Right lobe of liver (tissue), 6 donors: ENCODE measurements at places on chromosomes 5 and 9.

DNA sequence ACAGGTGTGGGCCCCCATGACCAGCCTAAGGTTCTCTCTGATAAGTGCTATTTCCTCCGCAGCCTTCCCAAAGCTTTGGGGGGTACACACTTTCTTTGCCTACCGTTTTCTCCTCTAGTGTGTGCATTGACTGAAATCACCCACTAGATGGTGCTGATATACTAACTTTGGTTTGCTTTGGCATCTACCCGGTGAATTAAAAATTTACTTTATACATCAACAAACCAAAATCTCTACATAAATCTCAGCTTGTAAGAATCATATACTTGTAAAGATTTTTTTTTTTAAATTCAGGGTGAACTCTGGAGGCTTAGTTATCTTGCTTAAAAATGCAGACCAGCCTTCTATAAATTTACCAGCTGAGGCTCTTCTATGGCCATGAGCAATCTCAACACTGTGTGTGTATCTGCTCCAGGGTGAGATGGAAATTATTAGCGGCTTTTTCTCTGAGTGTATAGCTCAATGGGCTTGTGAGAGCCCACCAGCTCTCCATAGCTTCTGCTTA lies 475.7 kb upstream of the TNC start:
- no peak overlapping the region for H3K4me3 ChIP-seq
- no peaks in the 10 kb centered on the region for H3K27me3 ChIP-seq
- no peak for DNase-seq
- H3K36me3 ChIP-seq: no peaks in the 10 kb centered on the region
- H3K27ac ChIP-seq: no peak overlapping the region
- H3K4me1 ChIP-seq: no peaks in the 10 kb centered on the region

- H3K27me3 ChIP-seq: no peaks in the 10 kb centered on the region
- no peak for DNase-seq
- H3K27ac ChIP-seq: no peak overlapping the region
- no peaks in the 10 kb centered on the region for H3K36me3 ChIP-seq
Measured at GRCh38 chr9:16445141-16445920, 425.1 kb downstream of the BNC2 start.

DNA sequence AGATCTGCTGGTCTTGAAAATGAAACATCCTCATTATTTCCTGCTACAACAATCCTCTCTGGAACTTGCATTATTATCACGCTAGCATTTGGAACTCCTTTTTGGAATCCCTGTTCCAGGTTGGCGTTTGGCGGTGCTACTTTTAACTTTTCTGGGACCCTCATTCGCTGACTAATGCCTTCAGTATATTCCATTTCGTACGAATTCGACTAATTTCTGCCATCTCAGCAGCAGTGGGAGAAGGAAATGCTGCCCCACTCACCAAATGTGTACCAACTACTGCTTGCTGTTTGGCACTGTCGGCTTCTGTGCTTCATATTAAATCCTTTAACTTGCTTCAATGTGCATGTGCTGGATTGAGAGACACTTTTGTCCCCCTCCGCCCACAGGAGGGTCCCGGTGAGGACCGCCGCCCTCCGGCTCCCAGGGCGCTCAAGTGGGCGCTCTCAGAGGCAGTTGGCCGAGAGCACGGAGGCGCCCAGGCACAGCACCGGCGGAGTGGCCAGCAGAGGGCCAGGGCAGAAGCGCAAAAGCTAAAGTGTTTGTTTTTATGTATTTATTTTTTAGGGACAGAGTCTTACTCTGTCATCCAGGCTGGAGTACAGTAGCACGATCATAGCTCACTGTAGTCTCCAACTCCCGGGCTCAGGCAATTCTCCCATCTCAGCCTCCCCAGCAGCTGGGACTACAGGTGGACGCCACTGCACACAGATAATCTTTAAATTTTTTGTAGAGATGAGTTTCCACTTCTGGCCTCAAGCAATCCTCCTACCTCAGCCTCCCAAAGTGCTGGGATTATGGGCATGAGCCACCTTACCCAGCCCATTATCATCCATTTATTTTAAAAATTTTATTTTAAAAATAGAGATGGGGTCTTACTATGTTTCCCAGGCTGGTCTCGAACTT lies 11.9 kb downstream of the PDE6A start:
- DNase-seq: no peak
- peaks cover 6% of the 10 kb centered on the region for H3K4me1 ChIP-seq
- H3K36me3 ChIP-seq: no peaks in the 10 kb centered on the region
- H3K27ac ChIP-seq: no peak overlapping the region

GRCh38 chr5:13624283-13625074 lies 320.0 kb downstream of the DNAH5 start:
- peak; percentile 51 for DNase-seq
- no peak overlapping the region for H3K27ac ChIP-seq
- no peak overlapping the region for H3K4me3 ChIP-seq
- H3K4me1 ChIP-seq: no peaks in the 10 kb centered on the region

DNA sequence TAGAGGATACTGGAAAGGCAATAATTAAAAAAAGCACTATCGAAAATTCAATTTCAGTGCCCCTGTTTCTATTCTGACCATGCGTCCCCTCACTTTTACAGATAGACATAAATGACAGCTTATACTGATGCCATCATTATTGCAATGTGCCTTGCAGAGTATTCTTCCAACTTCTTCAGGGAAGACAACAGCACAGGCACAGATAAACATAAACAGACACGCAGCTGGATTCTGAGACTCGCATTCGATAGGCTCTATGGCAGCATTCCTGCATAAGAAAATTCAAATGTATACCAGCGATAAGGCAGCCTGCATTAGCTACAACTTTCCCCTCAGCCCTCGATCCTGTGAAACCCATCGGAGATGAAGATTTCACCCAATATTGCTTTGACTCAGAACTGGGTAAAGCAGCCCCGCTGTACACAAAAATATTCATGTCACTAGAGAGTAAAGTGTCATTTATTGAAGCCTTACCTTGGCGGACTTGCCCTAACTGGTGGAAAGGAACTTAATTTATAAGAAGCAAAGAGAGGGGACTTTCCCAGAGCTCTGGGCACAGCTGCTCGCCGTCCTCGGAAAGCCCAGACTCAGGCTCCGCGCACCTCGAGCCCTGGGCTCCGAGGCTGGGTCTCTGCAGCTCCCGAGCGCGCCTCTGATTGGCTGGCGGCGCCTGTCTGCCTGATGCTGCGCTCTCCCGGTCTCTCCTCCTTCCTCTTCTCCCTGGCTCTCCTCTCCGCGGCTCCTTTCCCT lies at the start of gene CDH18:
CDH18 (minus strand) TSS at position 589 of the 750 bp plus-strand sequence. CDS start 149,214 bp downstream, outside the sequence.
- no peak within 1 kb of the TSS for H3K27ac ChIP-seq
- H3K4me1 ChIP-seq: no peaks in the 10 kb centered on the region
- no peak for DNase-seq
- H3K27me3 ChIP-seq: no peaks in the 10 kb centered on the region
